ENCODE measurements at places on chromosomes 5 and 9.

DNA sequence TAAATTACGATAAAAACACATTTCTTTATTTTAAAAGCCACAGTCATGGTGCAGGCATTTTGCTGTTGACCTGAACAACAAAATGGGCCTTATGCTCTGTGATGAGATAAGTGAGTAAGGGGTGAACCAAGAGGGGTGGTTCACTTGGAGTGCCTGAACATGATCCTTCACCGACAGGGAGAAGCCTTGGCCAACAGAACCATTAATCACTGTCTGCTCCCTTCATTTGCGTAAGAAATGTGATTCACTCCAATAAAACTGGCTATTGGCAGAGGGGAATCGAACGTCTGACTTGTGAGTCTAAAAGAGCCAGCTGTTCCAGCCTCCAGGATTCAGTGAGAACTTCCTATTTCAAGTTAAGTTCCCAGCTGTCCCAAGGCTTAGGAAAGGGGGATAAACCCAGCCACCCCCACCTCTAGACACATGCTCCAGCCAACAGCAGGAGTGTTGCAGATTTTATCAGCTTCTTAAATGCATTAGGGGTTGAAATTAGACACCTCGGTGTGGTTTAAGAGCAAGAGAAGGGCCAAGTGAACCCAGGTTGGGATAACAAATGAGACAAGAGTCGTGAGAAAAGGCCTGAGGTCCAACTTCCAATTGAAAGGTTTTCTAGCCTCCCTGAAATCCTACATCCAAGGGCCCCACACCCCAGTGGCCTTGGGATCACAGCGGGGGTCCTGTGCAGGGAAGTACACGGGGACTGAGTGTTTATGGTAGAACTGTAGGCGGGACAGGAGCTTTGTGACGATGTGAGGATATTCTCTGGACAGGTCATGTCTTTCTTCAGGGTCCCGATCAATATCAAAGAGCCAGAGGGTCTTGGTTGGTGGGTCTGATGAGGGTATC, 131.4 kb upstream of the LHFPL2 start:
- no peak overlapping the region for H3K27ac ChIP-seq
- no peak for DNase-seq
- peaks cover 15% of the 10 kb centered on the region for H3K4me1 ChIP-seq
- no peaks in the 10 kb centered on the region for H3K27me3 ChIP-seq
- H3K4me3 ChIP-seq = no peak overlapping the region

DNA sequence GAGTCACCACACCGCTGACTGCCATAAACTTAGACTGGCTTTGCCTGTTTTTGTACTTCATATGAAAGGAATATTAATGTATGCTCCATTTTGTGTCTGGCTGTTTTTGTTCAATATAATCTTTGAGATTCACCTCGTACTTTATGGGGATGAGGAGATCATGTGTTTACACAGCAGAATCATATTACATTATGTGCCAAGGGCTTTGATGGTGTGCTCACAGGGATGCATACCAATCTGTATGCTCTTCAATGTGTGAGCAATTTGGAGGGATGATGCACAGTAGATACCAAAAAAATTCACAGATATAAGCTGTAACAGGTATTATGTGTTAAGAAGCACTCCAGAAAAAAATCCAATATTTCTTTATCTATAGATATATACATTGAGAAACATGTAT, 113.7 kb downstream of the GABRB2 start:
- no peak overlapping the region for H3K4me3 ChIP-seq
- H3K4me1 ChIP-seq = no peaks in the 10 kb centered on the region
- no peak overlapping the region for H3K27ac ChIP-seq
- H3K27me3 ChIP-seq = no peaks in the 10 kb centered on the region
- peaks cover 4% of the 10 kb centered on the region for H3K36me3 ChIP-seq
- DNase-seq = no peak

DNA sequence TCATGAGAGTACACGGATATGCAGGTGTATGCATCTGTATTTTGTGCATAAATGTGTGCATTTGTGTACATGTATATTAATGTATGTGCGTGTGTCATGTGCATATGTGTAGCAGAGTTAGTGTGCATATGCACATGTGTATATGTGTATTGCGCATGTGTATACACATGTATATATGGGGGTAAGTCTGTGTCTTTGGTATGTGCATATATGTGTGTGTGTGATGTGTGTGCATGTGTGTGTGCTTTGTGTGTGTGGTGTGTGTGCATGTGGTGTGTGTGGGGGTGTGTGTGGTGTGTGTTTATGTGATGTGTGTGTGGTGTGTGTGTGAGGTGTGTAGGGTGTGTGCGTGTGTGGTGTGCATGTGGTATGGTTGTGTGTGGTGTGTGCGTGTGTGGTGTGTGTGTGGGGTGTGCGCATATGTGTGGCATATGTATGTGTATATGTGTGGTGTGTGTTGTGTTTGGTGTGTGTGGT, 13.1 kb upstream of the CTSL start:
- no peaks in the 10 kb centered on the region for H3K36me3 ChIP-seq
- no peak overlapping the region for H3K27ac ChIP-seq
- H3K4me3 ChIP-seq = no peak overlapping the region
- no peaks in the 10 kb centered on the region for H3K4me1 ChIP-seq
- no peaks in the 10 kb centered on the region for H3K27me3 ChIP-seq

DNA sequence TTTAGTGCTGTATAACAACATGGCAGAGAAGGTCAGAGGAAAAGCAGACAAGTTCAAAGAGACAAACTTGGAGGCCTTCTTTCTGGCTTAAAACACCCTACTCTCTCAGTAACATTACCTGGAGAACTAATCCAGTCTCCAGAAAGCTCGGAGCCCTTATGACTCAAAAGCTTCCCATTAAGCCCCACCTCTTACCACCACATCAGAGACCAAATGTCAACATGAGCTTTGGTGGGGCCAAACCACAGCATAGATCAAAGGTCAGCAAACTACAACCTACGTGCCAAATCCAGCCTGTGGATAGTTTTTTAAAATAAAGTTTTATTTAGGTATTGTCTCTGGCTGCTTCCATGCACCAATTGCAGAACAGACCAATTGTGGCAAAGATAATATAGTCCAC, 589.9 kb downstream of the DNAH5 start:
- no peaks in the 10 kb centered on the region for H3K4me1 ChIP-seq
- H3K4me3 ChIP-seq = no peak overlapping the region
- no peaks in the 10 kb centered on the region for H3K27me3 ChIP-seq
- no peak for DNase-seq
- H3K27ac ChIP-seq = no peak overlapping the region
- no peaks in the 10 kb centered on the region for H3K36me3 ChIP-seq

- peak; percentile 14 for DNase-seq
- H3K36me3 ChIP-seq = no peaks in the 10 kb centered on the region
Measured at GRCh38 chr9:110952540-110952859, 85.8 kb downstream of the LPAR1 start.

- H3K36me3 ChIP-seq = no peaks in the 10 kb centered on the region
- H3K27me3 ChIP-seq = peaks cover 2% of the 10 kb centered on the region
- H3K27ac ChIP-seq = no peak overlapping the region
- H3K4me3 ChIP-seq = no peak overlapping the region
- H3K4me1 ChIP-seq = no peaks in the 10 kb centered on the region
Measured at GRCh38 chr5:27969157-27969556, 930.8 kb upstream of the CDH9 start.

DNA sequence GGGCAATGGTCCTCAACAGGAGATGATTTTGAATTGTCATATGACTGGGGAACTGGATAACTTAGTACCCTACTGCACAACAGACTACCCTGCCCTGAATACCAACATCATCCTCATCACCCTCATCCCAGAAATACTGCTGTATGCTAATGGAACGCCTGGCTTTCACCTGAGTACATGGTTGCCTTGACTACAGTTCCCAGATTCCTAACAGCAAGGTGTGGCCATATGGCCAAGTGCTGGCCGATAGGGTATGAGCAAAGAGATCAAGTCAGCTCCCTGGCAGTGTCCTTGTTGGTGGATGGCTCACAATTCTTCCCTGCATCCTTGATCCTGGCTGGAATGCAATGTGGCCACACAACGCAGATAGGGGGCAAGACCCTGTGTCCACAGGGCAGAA, 31.2 kb upstream of the IRX2 start:
- H3K4me1 ChIP-seq = no peaks in the 10 kb centered on the region
- DNase-seq = no peak
- H3K36me3 ChIP-seq = no peaks in the 10 kb centered on the region
- no peak overlapping the region for H3K4me3 ChIP-seq
- no peaks in the 10 kb centered on the region for H3K27me3 ChIP-seq

DNA sequence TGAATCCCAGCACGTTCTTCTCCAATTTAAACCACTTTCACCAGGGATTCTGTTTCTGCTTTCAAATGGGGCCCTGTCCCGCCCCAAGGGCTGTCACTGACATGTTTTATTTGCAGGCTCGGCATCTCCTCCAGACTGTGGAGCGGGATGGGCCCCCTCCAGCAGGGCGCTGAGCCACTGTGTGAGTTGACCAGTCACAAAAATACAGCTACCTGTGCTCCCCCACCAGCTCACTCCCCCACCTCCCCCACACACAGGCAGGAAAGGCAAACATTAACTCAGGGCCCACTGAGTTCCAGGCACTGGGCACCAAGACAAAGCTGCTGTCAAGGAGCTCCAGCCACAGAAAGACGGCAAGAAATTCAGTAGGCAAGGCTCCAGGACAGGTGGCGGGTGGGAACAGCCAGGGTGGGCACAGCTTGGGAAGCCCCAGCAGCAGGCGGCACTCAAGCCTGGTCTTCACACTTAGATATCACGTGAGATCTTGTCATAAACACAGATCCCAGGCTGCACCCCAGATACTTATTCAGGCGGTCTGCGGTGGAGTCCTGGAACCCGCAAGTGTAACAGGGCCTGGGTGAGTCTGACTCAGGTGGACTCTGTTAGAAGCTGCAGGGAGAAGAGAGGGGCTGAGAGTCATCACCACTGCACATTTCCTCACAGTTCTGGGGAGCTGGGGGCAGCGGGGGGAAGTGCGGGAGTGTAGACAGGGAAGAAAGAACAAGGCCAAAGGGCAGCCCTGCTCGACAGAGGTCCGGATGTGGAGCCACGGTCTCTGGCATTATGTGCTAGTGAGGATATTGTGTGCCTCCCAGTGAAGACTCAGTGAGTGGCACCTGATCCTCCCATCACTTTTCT, 44.7 kb downstream of the OR2V1 start:
- no peak overlapping the region for H3K4me3 ChIP-seq
- no peak overlapping the region for H3K27ac ChIP-seq
- H3K4me1 ChIP-seq = no peaks in the 10 kb centered on the region
- H3K27me3 ChIP-seq = peaks cover 1% of the 10 kb centered on the region
- no peaks in the 10 kb centered on the region for H3K36me3 ChIP-seq
- DNase-seq = no peak

DNA sequence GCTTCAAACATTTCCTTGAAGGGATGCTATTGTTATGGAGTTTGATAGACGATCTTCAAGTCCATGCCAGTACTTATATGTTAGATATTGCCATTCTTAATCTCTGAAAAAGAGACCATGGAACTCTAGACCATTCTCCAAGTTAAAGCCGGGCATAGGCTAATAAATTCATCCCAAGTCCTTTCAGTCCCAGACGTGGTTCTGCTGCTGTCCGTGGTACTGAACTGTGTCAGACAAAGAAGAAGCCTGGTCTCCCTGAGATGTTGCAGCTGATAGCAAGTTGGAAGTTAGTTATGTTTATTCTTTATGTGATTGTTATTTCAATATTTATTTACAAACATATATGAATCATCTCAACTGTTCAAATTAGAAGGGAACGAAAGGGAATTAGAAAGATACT, 158.7 kb downstream of the NMUR2 start:
- H3K27me3 ChIP-seq = no peaks in the 10 kb centered on the region
- H3K36me3 ChIP-seq = no peaks in the 10 kb centered on the region
- no peak overlapping the region for H3K27ac ChIP-seq
- no peaks in the 10 kb centered on the region for H3K4me1 ChIP-seq

- H3K27ac ChIP-seq = no peak overlapping the region
- no peaks in the 10 kb centered on the region for H3K4me1 ChIP-seq
- H3K4me3 ChIP-seq = no peak overlapping the region
- peaks cover 29% of the 10 kb centered on the region for H3K36me3 ChIP-seq
- DNase-seq = no peak
Measured at GRCh38 chr5:173591056-173591514, 25.4 kb downstream of the BOD1 start.

DNA sequence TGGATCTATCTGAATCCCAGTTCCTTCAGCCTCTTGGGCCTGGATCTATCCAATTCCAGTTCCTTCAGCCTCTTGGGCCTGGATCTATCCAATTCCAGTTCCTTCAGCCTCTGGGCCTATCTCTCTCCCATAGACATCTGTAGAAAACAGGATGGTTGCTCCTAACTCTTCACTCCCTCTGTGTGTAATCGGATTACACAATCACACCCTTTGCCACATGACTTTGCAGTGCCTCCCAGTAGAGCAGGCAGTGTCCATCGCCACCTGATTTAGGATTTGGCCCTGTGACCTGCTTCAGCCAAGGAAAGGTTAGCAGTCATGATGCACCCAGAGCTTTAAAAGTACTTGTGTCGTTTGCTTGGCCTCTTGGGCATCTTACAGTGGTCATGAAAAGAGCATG, 56.7 kb downstream of the LHX2 start:
- H3K27me3 ChIP-seq = no peaks in the 10 kb centered on the region
- no peak overlapping the region for H3K4me3 ChIP-seq
- no peak overlapping the region for H3K27ac ChIP-seq
- no peak for DNase-seq
- no peaks in the 10 kb centered on the region for H3K36me3 ChIP-seq

DNA sequence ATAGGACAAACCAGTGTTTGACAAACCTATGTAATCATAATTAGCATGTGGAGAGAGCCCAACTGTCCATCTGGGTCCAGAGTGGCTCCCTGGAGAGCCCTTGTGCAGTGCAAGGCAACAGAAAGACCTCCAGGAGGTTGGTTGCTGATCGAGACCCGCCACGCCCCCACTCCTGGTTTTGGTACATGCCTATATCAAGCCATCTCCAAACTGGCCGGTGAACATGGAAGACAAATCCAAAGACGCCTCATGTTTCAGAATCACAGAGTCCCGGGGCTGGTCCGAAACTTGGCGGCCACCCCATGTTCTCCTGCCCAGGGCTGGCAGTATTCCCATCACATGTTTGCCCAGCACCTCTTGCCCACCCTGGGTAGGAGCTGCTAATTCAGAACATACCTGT, 140.2 kb downstream of the PAX5 start:
- H3K27ac ChIP-seq = no peak overlapping the region
- no peaks in the 10 kb centered on the region for H3K4me1 ChIP-seq
- H3K4me3 ChIP-seq = no peak overlapping the region
- peaks cover 3% of the 10 kb centered on the region for H3K27me3 ChIP-seq

- H3K27ac ChIP-seq = no peak overlapping the region
- H3K27me3 ChIP-seq = no peaks in the 10 kb centered on the region
- H3K4me1 ChIP-seq = no peaks in the 10 kb centered on the region
- no peak for DNase-seq
- H3K4me3 ChIP-seq = no peak overlapping the region
- peaks cover 3% of the 10 kb centered on the region for H3K36me3 ChIP-seq
Measured at GRCh38 chr9:103355000-103355399, 359.9 kb downstream of the CYLC2 start.
